ENCODE measurements at places on chromosomes 7 and 10.

DNA sequence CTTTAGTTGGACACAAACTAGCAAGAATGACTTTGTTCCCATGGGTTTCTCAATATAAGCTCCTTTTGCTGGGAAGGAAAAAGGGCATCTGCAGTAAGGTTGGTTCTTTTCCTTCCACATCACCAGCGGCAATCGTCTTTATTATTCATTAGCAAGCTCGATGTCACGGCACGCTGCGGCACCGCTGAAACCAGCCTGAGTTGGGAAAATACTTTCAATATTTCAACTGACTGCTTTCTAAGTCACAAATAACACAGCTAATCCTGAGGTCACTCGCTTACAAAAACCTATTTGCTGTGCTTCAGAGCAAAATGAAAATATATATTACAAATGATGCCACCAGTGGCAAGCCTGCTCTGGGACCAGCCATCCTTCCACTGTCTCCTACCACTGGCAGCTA lies 585.8 kb downstream of the DNAJB6 start:
- no peak for DNase-seq

DNA sequence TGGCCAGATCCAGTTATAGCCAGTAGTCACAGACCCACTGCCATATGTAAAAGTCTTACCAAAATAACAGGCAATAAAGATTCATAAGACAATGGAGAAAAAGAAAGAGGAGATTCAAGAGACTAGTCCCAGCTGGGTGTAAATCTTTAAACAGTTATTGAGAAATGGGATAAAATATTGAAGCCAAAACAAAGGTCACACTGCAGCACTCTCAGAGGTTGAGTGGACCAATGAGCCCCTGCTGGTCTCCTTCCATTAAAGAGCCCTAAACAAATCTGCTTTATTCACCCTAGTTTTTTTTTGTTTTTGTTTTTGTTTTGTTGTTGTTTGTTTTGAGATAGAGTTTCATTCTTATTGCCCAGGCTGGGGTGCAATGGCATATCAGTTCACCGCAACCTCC lies 98.8 kb downstream of the JMJD1C start:
- DNase-seq = no peak

- no peak for DNase-seq
These were observed 45.7 kb upstream of the CRTAC1 start for GRCh38 chr10:98076086-98076485.

DNA sequence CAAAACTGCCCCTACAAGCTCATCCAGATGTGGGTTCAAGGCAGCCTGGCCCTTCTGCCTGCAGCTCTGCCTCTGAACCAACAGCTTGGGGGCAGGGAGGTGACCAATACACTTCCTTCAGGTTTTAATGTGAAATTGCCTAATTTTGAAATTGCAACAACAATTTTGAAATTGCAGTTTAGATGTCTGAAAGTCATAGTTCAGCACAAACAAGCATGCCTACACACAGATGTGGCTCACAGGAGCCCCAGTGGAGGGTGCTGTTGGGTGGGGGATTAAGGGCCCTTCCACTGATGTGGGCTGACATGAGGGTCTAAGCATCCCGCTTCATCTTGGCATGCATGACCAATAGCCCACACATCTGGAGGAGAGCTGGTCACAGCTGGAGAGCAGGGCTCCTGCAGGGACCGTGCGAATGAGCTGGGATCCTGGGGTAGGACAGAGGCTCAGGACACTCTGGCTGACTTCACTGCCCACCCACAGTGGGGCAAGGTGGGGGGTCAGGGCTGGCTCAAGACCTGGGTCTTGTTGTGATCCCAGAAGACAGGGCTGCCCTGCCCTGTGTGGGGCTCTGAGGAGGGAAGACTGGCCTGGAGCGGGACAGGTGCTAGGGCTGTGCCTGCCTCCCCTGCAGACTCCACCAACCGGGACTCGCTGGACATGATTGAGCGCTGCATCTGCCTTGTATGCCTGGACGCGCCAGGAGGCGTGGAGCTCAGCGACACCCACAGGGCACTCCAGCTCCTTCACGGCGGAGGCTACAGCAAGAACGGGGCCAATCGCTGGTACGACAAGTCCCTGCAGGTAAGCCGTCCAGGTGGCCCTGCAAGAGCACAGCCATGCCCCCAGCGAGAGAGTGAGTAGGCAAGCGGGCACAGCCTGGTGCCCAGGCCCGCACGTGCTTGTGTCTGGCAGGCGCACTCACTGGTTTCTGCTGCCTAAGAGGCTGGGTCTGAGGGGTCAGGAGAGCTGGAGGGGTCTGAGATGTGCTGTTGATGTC lies 32.3 kb downstream of the CHAT start:
- no peak for DNase-seq

GRCh38 chr7:22255342-22255741 lies 101.6 kb downstream of the RAPGEF5 start:
- no peak for DNase-seq

- no peak for DNase-seq
These were observed 45.4 kb downstream of the AMPH start for GRCh38 chr7:38585572-38586354.

- DNase-seq = no peak
These were observed 65.8 kb downstream of the NT5C2 start for GRCh38 chr10:103127241-103127640.

DNA sequence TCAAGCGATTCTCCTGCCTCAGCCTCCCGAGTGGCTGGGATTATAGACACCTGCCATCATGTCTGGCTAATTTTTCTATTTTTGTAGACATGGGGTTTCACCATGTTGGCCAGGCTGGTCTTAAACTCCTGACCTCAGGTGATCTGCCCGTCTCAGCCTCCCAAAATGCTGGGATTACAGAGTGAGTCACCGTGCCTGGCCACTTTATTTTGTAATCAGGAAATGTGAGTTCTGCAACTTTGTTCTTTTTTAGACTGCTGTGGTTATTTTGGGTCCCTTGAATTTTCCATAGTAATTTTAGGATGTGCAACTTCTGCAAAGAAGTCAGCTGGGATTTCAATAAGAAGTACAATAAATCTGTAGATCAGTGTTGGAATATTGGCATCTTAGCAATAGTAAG lies 96.8 kb downstream of the CYTH3 start:
- DNase-seq = no peak

DNA sequence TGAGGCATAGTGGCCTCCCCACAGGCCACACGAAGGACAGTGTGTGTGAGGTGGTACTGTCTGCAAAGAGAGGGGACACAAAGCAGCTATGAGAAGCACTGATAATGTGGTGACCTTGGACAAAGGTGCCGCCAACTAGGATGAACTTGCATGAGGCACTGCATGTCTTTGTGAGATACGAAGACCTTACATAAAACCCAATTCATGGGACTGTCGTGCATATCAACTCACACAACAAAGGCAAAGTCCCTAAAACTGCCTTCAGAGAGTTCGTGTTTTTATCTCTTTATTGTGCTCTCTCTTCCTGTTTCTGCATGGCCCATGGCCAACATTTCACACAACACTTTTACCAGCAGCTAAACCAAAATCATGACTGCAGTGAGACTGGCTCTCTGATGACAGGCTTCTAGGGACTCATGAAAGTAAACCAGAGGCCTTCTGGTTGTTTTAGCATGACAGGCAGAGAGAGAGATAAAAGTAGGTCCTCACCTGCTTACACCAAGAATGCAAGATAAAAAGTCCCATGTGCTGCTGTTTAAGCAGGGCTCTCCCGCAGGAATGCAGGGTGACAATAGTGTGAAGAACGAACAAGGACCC lies 347.8 kb downstream of the ELMO1 start:
- no peak for DNase-seq

DNA sequence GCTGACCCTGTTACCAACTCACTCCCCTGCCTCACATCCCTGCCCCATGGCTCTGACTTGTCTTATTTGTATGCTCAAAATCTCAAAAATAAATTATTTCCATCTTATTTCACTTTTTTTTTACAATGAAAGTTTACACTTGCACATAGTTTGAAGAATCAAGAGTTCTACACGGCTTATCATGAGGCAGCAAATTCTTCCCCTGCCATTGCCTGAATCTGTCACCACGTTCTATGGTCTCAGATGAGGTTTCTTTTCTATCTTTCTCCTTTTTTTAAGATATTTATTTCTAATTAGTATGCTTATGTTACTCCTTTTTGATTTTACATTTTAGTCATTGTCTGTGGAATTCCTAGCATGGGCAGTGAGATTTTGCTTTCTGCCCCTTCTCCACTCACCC lies 28.4 kb downstream of the ARHGAP22 start:
- no peak for DNase-seq

- DNase-seq = no peak
These were observed 44.0 kb upstream of the ANK3 start for GRCh38 chr10:60433684-60434083.

GRCh38 chr10:131909929-131910328 lies 9.1 kb downstream of the PPP2R2D start:
- DNase-seq = no peak
